Activated T-cell treated with anti-CD3 and anti-CD28 coated beads, Interleukin-2, amount 50 U/mL, for 1 hour (primary cell): ENCODE measurements at places on chromosomes 12 and 14.
A peak's percentile ranks its signal among the peaks of the same experiment; 100 is the strongest.

DNA sequence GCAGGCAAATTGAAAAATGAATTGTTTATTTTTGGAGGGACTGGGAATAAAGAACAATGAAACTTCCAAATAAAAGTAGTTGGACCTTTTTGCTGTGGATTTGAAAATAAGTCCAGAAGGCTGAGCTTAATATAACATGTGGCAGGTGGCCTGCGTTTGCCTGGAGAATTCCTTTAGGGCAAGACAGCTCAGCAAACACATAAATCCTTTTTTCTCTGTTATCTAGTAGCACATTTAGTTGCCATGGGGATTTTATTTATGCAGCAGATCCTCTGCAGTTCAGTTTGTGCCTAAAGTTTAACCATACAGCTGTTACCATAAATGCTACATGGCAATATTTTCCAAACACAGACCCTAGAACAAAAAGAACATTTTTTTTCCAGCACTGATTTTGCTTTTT, 180.0 kb downstream of the NPAS3 start:
- no peak for DNase-seq

- DNase-seq = no peak
Measured at GRCh38 chr12:104455578-104456416, 951 bp upstream of the CHST11 start.

DNA sequence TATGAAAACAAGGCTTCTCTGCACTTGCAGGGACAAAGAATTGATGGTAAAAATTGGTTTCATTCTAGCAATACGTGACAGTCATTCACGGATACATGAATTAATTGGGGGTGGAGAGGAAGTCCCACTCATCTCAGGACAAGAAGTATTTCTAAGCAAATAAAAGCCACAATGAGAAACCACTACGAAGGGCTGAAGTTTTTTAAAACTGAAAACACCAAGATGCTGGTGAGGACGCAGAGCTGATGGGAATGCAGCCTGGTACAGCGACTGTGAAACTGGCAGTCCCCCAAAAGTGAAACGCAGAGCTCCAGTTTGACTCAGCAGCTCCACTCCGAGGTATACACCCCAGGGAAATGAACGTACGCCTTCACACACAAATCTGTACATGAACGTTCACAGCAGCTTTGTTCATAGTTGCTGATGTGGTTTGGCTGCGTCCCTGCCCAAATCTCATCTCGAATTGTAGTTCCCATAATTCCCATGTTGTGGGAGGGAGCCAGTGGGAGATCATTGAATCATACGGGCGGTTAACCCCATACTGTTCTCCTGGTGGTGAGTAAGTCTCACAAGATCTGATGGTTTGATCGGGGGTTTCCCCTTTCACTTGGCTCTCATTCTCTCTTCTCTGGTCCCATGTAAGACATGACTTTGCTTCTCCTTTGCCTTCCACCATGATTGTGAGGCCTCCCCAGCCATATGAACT, 89.0 kb downstream of the SCARB1 start:
- peak; percentile 31 for DNase-seq

DNA sequence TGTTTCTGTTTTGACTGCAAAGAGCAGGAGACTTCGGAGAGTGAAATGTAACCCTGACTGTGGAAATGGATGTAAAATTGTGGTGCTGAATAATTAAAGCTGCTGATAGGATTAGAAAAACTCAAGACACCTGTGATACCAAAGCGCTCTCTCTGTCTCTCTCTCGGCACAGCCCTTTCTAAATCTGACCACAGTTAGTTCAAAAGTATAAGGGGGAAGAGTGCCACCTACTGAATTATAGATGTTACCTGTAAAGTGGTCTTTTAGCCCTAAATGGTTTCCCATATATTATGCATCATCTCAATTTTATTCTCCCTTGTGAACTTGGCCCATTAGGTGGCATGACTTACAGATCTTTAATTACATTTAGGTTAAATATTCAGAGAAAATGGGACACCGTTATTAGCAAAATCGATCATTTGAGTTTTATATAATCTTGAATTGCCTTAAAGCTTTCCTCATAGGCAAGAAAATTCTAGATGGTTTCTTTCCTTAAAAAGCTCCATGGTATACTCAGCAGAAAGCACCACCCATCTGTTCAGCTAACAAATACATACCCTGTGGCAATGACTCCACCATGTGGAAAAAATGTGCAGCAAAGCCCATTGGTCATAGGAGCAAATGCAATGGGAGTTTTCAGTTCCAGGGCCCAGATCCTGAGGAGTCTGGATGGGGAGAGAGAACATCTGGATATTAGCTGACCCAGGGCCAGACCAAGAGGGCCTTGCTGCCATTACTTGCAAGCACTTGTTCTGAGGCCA, 18.1 kb downstream of the RFC5 start:
- DNase-seq = no peak
